Skeletal muscle cell (primary cell): ENCODE measurements at places on chromosomes 3 and 15.

DNA sequence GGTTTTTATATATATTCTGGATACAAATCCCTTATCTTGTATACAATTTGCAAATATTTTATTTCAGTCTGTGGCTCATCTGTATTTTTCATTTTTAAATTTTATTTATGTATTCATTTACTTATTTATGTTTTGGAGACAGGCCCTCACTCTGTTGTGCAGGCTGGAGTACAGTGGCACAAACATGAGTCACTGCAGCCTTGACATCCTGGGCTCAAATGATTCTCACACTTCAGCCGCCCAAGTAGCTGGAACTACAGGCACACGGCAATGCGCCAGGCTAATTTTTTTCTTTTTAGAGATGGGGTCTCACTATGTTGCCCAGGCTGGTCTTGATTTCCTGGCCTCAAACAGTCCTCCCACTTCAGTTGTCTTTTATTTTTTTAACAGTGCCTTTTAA lies 50.6 kb downstream of the PFN2 start:
- no peak for DNase-seq

GRCh38 chr3:119324899-119325298 lies 30.7 kb downstream of the ARHGAP31 start:
- DNase-seq, result no peak

DNA sequence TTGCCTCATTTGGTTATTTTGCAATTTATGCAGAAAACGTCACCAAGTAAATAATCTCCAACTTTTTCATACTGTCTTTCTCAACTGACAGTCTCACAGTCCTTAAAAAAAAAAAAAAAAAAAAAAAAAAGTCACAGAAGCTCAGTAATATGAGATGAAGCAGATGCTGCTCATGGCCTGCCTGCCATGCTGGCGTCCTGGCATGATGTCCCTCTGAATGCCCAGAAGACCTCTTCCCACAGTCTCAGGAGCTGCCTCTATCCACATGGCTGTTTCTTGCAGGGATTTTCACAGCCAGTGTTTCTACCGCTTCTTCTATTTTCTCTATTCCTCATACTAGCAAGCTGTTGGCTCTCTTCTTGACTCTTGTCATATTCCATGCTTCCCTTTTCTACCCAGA lies 87.7 kb downstream of the TGFBR2 start:
- DNase-seq, result no peak

DNA sequence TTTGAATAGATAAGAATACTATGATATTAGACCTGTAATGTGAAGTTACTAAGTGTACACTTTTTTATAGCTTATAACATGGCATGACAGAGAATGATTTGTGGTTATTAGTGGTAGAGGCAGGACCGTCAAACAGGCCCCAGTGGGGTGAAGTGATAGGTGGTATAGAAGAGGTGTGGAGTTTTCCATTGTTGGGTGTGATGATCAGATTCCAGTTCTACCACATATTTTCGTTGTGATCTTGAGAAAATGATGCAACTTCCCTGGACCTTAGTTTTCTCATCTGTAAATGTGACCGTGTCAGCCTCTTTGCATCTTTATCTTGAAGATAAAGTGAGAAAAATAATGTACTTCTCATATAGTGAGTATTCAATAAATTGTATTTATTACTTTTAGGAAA lies 30.3 kb upstream of the UTS2B start:
- DNase-seq, result no peak

GRCh38 chr3:107430214-107430995 lies 53.2 kb downstream of the CCDC54 start:
- DNase-seq, result no peak

- DNase-seq, result no peak
These were observed 11.0 kb downstream of the TRPM7 start for GRCh38 chr15:50675535-50676144.

DNA sequence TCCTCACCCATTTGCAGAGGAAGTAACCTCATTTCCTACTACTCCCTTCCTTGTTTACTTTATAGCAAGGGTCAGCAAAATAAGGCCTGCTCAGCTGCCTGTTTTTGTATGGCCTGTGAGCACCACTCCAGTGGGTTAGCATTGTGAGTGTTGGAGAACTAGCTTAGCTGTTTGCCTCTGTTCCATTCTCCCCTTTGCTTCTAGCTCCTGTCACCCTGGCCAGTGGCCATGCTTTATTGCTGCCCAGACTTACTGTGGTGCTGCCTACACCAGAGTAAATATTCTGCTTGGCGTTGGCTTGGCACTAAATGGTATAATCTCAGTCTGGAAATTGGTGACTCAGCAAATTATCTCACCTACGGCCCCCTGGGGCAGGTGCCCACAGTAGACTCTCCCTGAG lies 8.8 kb downstream of the PDCD6IP start:
- DNase-seq, result no peak

DNA sequence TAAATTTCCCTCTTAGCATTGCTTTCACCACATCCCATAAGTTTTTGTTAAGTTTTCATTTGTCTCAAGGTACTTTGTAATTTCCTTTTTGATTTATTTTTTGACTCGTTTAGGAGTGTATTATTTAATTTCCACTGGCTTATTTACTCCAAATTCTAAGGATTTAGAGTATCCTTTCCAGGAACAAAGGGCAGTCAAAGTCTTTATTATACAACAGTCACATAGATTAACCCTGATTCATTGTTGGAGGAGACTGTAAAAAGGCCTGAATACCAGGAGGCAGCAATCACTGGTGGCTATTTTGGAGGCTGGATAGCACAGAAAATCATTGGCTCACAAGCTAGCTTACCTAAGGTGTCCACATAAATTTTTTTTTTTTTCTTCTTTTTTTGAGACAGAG lies 39.9 kb downstream of the OIP5 start:
- DNase-seq, result no peak

DNA sequence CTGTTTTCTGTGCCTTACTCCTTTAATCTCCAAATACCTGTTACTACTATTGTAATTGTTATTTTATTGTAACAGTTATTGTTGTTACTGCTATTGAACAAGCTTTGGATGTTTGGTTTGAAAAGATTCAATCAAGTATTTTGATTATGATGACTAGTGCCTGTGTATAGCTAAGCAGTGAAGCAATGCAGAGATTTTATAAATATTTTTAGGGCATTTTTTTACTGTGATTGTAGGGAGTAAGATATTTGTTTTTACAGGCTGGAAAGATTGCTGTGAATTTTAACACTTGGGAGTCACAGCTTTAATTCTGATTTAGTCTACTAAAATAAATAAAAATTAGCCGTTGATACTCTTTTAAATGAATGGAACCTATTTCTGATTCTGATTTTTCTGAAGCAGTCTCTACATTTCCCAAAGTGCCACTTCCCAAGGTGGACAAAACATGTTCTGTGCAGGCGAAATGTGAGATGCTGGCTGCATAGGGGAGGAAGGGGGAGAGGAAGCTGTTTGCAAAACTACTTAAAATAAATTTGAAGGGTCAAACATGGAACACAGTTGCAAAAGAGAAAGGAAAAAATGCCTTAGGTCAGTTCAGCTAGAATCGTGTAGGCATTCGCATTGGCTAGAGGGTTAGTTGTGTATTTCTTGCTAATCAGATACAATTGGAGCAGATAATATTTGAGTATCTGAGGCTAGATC lies 25.7 kb downstream of the EEFSEC start:
- no peak for DNase-seq

DNA sequence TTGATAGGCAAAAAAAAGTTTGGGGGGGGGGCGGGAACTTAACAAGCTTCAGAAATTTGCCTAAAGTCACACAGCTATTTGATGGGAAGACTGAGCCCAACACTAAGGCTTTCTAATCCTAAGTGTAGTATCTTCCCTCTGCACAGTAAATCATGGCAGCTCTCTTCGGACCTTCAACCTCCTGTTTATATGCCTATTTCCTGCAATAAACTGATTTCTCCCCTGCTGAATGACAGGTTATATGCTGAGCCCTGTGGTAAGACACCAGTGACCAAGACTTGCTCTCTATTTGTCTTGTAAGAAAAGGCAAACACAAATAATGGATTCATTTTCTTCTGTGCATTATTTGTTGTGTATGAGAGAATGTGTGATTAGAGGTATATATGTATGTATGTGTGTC lies 355.8 kb upstream of the ARRDC4 start:
- no peak for DNase-seq

DNA sequence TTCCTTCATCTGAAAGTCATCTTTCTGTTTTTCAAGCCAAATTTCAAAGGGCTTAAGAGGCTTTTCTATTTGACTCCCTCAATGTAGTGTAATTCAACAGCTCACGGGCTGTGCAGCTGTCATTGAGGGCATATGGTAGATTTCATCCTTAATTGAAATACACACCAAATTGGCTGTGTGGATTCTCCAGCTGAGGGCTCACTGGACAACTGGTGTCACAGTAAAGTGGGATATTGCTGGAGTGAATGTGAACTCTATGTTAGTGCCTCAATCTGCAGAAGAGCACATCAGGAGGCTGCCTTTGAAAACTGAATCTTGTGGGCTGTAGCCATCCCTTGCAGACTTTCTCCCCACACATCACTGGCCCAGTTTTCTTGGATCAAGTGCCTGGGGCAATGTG lies 120.1 kb downstream of the GALK2 start:
- DNase-seq, result no peak

DNA sequence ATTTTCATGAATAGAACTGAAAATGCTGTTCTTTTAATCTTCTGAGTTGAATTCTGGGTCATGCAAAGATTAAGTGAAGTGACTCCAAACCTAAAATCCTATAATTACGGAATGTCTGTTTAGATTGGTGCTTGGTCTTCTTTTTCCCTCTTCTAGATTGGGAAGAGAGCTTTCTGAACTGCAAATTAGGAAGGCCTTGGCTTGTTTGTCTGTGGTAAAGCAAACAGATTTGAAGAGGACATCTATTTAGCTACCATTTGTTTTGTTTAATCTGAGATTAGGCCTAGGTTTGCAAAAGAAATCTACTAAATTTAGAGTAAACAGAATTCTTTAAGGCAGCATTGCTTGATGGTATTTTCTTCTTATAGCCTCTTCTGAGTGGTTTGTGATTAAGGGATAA lies 23.5 kb downstream of the PAQR9 start:
- no peak for DNase-seq

GRCh38 chr15:78004222-78004727 lies 73.2 kb downstream of the TBC1D2B start:
- DNase-seq, result no peak

DNA sequence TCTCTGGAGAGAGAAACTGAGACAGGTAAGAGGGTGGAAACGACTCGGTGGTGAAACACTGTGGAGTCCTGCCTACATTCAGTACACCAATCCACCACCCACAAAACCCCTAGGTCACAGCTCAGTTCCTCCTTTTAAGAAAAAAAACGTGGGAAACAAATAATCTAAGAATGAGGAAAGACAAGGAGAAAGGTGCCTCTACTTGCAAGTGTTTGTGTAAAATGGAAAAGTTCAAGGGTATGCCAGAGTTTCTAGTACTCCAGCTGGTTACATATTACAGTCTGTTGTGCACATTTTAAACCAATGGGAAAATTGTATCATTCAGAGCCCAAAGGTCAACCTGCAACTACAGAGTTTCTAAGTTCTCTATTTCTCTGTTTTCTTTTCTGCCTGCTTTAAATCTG lies 32.2 kb downstream of the HGD start:
- no peak for DNase-seq
